Vagina (tissue), 2 donors: ENCODE measurements at places on chromosomes 2 and 18.
A peak's percentile ranks its signal among the peaks of the same experiment; 100 is the strongest.

DNA sequence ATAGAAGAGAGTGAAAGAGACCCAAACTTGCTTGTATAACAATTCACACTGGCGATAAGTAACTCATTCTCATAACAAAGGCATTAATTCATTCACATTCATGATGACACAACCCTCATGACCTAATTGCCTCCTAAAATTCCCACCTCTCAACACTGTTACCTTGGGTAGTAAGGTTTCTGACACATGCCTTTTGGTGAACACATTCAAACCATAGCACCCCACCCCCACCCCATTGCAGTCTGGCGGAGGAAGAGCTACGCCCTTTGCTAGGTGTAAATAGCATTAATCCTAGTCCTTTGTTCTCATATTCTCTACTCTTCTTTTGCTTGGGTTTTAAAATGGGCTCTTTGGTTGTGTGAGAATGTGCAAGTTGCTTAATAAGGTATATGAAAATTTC is 361.5 kb downstream of the DSEL start:
- DNase-seq, result no peak
- no peak overlapping the region for H3K27ac ChIP-seq
- no peaks in the 10 kb centered on the region for H3K4me1 ChIP-seq

- peaks cover 7% of the 10 kb centered on the region for H3K27me3 ChIP-seq
- DNase-seq, result no peak
- no peaks in the 10 kb centered on the region for H3K36me3 ChIP-seq
- no peak overlapping the region for H3K4me3 ChIP-seq
- peaks cover 7% of the 10 kb centered on the region for H3K4me1 ChIP-seq
These were observed 3.7 kb downstream of the NMUR1 start for GRCh38 chr2:231526341-231527090.

GRCh38 chr2:20223407-20224163 is 1.3 kb downstream of the SDC1 start:
- peaks cover 45% of the 10 kb centered on the region for H3K4me1 ChIP-seq
- H3K36me3 ChIP-seq, result no peaks in the 10 kb centered on the region
- H3K4me3 ChIP-seq, result peak overlapping the region; percentile 64
- no peaks in the 10 kb centered on the region for H3K27me3 ChIP-seq
- peak overlapping the region; percentile 94 for H3K27ac ChIP-seq

GRCh38 chr2:220147161-220148038 is 520.0 kb downstream of the SLC4A3 start:
- H3K4me3 ChIP-seq, result no peak overlapping the region
- DNase-seq, result no peak
- peaks cover 5% of the 10 kb centered on the region for H3K4me1 ChIP-seq
- H3K27me3 ChIP-seq, result no peaks in the 10 kb centered on the region
- H3K27ac ChIP-seq, result no peak overlapping the region
- no peaks in the 10 kb centered on the region for H3K36me3 ChIP-seq
